ENCODE measurements at places on chromosomes 7 and 10. TPM values are rescaled to one million over a fixed set of nuclear protein-coding genes. Genes with fewer than 3 reads are reported as not detected.

Gene CAMK1D
- total RNA-seq: 4.7 TPM

Gene SLC26A5
- total RNA-seq: not detected

Gene VWC2
- 2.0 TPM for total RNA-seq

DNA sequence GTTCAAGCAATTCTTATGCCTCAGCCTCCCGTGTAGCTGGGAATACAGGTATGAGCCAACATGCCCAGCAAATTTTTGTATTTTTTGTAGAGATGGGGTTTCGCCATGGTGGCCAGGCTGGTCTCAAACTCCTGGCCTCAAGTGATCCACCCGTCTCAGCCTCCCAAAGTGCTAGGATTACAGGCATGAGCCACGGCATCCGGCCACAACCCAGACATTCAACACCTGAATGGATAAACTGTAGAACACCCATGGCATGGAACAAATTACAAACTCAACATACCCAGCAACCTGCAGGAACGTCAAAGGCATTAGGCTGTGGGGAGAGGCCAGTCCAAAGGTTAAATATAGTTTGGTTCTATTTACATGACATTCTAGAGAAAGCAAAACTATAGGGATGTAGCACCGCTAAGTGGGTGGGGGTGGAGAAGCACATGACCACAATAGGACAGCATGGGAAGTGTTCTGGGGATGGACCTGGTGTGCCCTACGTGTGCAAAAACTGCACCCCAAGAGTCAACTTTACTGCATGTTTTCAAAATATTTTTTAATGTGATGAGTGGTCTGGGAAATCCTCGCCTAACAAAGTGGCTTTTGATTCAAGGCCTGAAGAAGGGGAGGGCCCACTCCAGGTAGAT, 6.5 kb upstream of the PGAM2 start:
- DNase-seq: no peak

DNA sequence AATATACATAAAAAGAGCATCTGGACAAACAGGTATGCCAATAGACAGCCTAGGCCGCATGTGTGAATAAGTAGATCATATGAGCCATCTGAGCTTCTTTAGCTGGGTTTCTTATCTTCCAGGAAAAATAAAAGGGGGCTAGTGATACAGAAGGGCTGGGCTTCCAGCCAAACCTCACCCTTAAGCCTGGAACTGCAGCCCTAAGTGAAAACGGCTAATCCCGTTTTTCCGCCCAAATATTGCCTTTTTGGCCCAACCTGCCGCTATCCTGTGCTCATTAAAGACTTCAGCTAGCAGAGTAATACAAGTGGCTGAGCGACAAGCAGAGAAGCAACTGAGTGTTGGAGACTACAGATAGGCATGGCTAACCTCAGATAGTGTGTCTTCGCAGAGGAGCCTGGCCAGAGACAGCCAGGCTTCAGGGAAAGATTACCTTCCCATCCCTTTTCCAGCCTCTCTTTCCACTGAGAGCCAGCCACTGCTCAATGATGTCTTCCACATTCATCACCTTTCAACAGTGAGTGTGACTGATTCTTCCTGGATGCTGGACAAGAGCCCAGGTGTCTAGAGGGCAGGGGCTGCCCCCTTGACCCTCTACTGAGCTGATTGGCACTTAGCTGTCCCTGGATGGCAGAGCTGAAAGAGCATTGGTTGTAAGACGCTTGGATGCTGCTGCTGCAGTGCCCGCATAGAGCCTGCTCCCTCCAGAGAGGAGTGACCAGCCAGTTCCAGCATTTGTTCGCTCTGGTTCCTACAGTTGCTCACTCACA, 108.9 kb downstream of the ITGB8 start:
- DNase-seq: no peak

DNA sequence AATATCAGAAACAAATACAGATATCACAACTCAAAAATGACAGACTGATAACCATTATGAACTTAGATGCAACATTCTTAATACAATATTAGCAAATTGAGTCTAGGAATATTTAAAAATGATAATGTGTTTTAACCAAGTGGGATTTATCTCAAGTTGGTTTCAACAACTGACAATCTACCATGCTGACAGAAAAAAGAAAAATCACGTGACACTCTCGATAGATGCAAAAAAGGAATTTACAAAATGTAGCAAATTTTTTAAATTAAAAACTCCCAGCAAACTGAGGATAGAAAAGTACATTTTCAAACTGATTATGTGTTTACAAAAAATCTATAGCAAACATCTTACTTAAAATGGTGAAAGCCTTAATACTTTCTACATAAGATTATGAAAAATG, 177.4 kb downstream of the MALRD1 start:
- DNase-seq: no peak

- DNase-seq: peak; percentile 85
These were observed 1.2 kb upstream of the PLXNA4 start for GRCh38 chr7:132577206-132578049.

- DNase-seq: no peak
These were observed 412.7 kb upstream of the ANKRD30A start for GRCh38 chr10:36712695-36713094.

- DNase-seq: no peak
These were observed 23.7 kb upstream of the AGR3 start for GRCh38 chr7:16905300-16906044.

- no peak for DNase-seq
These were observed 137.5 kb downstream of the ZEB1 start for GRCh38 chr10:31456468-31456867.

- peak; percentile 37 for DNase-seq
These were observed 409 bp downstream of the DNMBP start for GRCh38 chr10:100009283-100009792.

GRCh38 chr7:103528152-103528551, 82.1 kb upstream of the SLC26A5 start:
- no peak for DNase-seq

GRCh38 chr7:89943525-89944050, 210.7 kb upstream of the STEAP1 start:
- no peak for DNase-seq

DNA sequence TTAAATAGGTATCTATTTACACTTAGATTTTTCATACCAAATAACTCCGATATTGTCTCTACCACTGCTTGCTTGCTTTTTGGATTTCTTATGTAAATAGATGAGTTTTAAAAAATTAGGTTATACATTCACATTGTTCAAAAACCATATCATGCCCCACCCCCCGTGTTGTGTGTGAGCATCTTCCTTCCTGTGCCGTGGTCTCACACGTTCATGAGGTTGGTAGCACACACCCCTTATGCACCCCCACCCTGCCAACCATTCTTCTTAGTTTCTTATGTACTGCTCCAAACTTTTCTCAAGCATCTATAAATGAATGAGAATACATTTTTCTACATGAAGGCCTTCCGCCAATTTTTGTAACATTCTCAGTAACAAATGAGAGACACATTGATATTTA, 115.6 kb downstream of the FANK1 start:
- DNase-seq: no peak

DNA sequence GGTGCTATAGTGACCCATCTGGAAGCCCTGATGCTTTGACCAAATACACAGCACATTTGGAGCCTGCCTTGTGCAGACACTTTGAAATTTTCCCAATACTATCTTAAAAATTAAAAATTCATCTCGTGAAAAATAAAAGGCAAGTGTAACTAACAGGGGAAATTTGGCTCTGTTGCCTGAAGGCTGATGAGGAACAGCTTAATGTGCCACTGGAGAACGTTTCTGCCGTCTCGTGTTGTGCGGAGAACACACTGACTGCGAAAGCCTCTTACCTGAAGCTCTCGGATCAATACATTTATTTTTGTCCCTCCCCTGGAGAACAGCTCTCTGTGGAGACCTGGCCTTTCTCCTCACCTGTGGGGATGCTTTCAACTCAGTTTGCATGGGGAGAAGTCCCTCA, 77.2 kb upstream of the CHST15 start:
- DNase-seq: no peak

GRCh38 chr10:62851442-62851841, 35.3 kb upstream of the EGR2 start:
- no peak for DNase-seq

DNA sequence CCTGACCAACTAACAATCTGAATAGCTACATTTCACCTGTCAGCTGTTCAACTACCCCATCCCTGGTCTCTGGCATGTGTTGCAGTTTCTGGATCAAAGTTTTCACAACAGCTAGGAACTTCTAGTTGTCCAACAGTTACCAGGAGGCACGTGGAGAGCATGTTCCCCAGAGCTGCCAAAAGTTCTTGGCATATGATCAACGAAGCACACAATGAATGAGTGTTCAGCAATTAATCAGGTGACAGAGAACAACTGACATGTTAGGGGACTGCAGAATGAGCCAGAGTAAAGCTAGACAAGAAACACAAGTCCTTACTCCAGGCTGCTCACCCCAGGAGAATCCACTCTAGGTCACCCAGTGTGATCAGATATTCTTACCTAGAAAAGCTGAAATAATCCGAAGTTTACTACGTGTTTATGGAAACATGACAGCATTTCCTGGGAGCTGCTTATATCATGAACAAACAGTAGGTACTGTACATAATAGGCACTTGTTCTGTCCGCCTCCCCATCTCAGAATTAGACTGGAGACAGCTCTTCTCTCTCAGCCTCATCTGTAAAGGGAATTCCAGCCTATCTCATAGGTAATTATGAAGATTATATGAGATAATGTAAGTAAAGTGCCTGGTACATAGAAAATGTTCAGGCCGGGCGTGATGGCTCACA, 50.6 kb downstream of the ZNF438 start:
- peak; percentile 27 for DNase-seq

GRCh38 chr7:26723129-26723528, 141.3 kb downstream of the SKAP2 start:
- DNase-seq: no peak

GRCh38 chr7:92994901-92995300, 122.9 kb downstream of the SAMD9 start:
- DNase-seq: no peak

- no peak for DNase-seq
These were observed 117.5 kb upstream of the HGF start for GRCh38 chr7:81887098-81888090.

DNA sequence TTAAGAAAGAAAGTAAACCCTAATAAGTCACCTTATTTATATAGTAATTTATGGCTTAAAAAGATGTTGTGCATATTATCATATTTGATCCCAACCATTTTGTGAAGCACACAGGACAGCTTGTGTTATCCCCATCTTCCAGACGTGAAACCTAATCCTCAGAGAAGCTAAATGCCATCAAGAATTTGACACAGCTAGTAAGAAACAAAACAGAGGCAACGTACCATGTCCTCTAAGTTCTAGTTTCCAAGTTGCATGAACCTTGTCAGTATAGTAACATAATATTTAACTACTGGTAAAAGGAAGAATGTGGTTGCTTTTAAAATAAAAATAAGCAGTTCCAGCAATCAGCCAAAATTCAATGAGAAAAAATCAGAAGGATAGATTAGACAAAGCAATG, 41.5 kb downstream of the PTN start:
- no peak for DNase-seq

GRCh38 chr10:127024685-127025435, 119.6 kb downstream of the DOCK1 start:
- DNase-seq: no peak
